Central memory CD8-positive, alpha-beta T cell (primary cell): ENCODE measurements at places on chromosomes 2 and 18.

DNA sequence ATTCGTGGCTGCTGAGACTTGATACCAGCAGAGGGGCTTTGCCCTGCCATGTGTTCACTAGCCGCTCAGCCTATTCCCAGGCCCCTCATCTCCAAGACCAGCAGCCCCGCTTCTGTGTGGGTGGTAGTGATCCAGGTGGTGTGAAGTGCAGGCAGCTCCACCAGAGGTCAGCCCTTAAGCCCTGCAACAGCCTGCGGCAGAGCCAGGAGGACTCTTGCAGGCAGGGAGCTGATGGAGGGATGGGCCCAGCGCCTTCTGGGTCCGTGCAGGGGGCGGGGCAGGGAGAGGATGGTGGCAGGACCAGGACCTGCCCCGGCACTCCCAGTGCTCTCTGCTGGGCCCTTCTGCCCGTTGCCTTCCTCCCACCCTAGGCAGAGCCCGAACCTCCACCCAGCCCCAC, 162.0 kb downstream of the SH3BP4 start:
- DNase-seq = no peak

- no peak for DNase-seq
Measured at GRCh38 chr18:46237891-46238290, 133.7 kb downstream of the HAUS1 start.

DNA sequence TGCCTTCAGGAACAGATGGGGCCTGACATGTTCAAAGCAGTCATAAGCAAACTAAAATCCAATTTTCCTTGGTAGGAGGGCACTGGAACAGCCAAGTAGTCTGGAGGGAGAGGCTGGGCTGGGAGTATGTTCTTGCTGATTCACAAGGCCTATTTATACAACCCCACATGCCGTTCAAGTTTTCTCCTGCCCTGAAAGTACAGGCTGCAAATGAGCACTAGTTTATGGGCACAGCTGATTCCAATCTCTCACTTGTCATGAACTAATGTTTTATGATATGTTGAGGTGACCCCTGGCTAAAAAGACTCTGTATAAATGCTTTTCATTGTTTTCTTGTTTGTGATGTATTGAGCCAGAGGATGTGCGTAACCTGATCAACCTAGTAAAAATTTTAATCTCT, 183.4 kb upstream of the SRD5A2 start:
- DNase-seq = no peak

DNA sequence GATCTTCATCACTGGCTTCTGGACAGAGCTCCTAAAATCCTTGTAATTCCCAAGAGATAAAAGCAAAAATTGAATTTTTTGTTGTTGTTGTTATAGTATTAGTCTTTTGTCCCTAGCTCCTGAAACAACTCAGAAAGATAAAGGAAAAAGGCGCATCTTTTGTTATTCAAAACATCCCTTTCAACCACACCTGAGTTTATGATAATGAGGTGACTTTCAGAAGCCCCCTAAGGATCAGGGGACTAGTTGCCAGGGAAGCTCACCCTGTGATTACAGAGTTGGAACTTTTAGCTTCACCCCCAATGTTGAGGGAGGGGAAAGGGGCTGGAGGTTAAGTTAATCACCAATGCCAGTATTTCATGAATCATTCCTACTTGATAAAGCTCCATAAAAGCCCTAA, 10.3 kb upstream of the CERKL start:
- DNase-seq = no peak

DNA sequence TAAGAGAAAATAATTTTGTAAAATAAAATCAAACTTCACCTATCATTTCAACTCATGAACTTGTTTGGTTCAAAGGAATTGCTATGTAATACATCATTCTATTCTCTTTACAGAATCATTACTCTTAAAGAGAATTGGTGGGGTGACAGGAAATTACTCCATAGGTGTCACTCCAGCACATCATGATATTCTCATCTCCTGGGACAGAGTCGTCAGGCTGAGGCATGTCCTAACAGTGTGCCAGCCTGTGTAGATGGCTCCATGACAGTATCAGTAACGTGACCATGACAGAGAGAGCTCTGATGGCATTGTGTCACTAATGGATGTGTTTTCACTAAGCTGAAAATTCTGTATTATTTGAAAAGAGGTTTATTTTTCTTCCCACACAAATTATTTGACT, 13.9 kb downstream of the SPATS2L start:
- DNase-seq = no peak

GRCh38 chr18:73954268-73954667, 193.4 kb downstream of the FBXO15 start:
- DNase-seq = no peak

DNA sequence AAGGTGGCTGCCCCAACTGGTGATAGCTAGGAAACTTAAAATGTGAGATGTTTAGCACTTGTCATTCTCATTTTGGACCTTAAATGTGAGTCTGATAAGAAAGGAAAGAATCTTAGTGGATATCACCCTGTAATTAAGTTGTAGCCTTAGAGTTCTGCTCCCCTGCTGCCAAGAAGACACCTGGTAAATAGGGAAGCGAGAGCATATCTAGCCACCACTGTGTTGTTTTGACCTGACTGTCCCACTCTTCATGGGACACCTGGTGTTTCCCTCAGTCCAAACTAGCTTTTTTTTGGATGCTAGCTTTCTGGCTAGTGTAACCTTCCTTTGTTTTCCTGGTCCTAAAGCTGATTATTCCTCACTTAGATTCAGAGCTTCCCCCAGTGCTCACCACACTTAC, 357.6 kb downstream of the RAD51AP2 start:
- no peak for DNase-seq

DNA sequence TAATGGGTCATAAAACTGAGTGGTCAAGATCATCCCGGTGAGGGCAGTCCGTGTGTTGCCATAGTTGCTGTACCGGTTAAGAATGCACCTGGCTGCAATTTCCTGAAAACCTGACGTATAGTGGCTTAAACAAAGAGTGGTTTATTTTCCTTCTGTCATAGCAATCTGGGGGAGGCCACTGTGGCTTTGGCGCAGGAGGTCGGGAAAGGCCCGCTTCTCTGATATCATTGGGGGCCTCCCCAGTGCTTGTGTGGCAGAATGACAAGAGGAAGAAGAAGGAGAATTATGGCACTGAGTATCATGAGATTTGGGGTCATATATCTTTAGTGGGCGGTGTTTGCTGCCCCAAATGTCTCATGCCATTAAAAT, 4.4 kb downstream of the C2orf92 start:
- DNase-seq = no peak

- DNase-seq = no peak
Measured at GRCh38 chr2:102193074-102193473, 6.3 kb downstream of the IL1RL2 start.

GRCh38 chr2:85266146-85267041, 61.4 kb downstream of the TGOLN2 start:
- peak; percentile 47 for DNase-seq
